Chondrocyte (in vitro differentiated cells): ENCODE measurements at places on chromosomes 16 and 17.
A peak's percentile ranks its signal among the peaks of the same experiment; 100 is the strongest.

- DNase-seq = no peak
- H3K4me1 ChIP-seq = no peaks in the 10 kb centered on the region
- no peaks in the 10 kb centered on the region for H3K27me3 ChIP-seq
- no peak overlapping the region for H3K4me3 ChIP-seq
- no peak overlapping the region for H3K27ac ChIP-seq
These were observed 407.5 kb upstream of the HSBP1 start for GRCh38 chr16:83400234-83400633.

DNA sequence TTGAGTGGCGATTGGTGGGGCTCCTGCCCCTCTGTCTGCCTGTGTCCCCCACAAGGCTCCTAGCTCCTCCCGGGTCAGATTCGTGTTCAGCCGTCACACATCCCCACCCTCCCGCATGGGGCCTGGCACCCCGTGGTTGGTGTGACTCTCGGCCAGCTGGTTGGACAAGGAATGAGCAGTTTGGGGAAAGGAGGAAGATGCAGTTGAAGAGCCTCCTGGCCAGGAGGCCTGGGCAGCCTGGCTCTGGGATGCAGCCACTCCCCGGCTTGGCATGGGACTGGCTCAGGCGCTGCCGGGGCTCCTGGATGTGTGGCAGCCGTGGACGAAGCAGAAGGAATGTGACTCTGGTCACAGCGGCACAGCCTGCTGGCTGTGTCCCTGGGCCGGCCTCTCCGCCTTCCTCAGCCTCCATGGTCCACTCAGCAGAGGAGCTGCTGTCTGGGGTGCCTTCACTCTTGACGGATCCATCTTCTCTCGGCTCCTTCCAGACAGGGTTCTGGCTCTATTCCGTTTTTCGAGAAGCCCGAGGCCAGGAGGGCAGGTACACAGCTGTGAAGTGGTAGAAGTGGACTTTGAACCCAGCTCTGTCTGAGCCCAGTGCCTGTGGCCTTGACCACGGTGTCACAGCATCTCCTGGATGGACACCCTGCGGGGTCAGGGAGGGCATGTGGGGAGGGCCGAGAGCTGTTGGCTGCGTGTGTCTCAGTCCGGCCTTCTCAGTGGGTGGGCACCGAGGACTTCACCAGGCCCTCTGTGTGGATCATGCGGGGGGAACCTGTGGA lies 2.1 kb downstream of the TRAF7 start:
- no peaks in the 10 kb centered on the region for H3K27me3 ChIP-seq
- no peak overlapping the region for H3K27ac ChIP-seq
- peak overlapping the region; percentile 19 for H3K4me3 ChIP-seq
- peaks cover 60% of the 10 kb centered on the region for H3K4me1 ChIP-seq
- DNase-seq = no peak
- H3K36me3 ChIP-seq = peaks cover 3% of the 10 kb centered on the region

DNA sequence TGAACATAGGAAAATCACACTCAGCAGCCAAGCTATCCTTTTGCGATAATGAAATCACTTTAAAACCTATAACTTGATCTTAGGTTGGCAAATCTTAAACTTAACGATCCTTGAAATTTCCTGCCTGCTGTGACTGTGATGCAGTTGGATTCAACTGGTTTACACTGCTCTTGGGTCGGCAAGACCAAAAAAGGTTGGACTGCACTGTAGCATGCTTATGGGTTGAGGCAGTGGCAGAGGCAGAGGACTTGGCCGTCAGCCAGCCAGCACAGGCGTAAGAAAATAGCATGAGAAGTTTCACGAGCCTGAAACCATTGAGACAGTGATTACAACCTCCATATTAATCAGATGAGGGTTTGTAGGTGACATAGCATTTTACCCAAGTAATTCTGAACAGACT lies 21.4 kb downstream of the WSB1 start:
- H3K4me1 ChIP-seq = peaks cover 30% of the 10 kb centered on the region
- H3K27me3 ChIP-seq = no peaks in the 10 kb centered on the region
- H3K4me3 ChIP-seq = no peak overlapping the region
- H3K27ac ChIP-seq = peak overlapping the region; percentile 65
- H3K36me3 ChIP-seq = peaks cover 39% of the 10 kb centered on the region

DNA sequence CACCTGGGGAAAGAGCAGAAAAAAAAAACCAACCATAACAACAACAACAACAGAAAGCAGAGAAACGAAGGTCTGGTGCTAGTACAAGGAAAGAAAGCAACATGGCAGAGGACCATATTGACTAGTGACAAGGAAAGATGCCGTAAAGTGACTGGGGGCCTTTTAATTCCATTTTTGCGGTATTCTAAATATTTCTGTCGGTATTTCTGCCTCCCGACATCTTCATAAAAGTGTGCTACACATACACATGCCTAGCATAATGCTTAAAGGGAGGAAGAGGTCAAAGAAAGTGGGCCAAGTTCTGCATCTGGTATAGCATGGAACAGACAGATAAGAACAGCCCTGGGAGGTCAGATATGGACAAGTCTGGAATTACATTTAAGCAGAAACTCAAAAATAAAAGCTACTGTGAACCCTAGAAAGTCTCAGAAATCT lies 19.5 kb upstream of the RNF43 start:
- H3K27me3 ChIP-seq = peaks cover 24% of the 10 kb centered on the region
- no peak overlapping the region for H3K27ac ChIP-seq
- H3K4me1 ChIP-seq = no peaks in the 10 kb centered on the region
- no peak for DNase-seq

GRCh38 chr16:28863929-28864793 lies 518 bp downstream of the SH2B1 start:
- no peaks in the 10 kb centered on the region for H3K27me3 ChIP-seq
- peaks cover 9% of the 10 kb centered on the region for H3K36me3 ChIP-seq
- peaks cover 30% of the 10 kb centered on the region for H3K4me1 ChIP-seq
- DNase-seq = no peak
- H3K4me3 ChIP-seq = peak overlapping the region; percentile 97

DNA sequence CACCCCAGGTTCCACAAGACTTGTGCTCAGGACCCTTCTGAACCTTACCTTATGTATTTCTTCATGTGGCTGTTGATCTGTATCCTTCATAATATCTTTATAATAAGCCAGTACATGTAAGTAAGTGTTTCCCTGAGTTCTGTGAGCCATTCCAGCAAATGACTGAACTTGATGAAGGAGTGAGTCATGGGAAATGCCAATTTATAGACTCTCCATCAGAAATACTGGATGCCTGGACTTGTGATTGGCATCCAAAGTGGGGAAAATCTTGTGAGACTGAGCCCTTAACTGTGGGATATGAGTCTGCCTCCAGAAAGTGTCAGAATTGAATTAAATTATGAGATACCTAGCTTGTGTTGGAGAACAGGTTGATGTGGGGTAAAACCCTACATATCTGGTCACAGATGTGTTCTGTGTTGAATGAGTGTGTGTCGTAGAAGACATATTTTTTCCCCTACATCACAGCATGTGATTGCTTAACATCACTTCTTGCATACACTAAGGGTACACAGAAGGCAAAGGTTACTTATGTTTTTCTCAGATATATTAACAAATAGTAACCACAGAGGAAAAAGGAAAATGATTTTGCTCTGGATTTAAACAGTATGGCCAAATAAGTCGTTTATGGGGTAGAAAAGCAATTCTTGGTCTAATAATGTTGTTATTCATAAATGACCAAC lies 70.2 kb upstream of the NETO2 start:
- peaks cover 13% of the 10 kb centered on the region for H3K36me3 ChIP-seq
- DNase-seq = no peak
- H3K27ac ChIP-seq = no peak overlapping the region
- no peaks in the 10 kb centered on the region for H3K4me1 ChIP-seq
- no peaks in the 10 kb centered on the region for H3K27me3 ChIP-seq

DNA sequence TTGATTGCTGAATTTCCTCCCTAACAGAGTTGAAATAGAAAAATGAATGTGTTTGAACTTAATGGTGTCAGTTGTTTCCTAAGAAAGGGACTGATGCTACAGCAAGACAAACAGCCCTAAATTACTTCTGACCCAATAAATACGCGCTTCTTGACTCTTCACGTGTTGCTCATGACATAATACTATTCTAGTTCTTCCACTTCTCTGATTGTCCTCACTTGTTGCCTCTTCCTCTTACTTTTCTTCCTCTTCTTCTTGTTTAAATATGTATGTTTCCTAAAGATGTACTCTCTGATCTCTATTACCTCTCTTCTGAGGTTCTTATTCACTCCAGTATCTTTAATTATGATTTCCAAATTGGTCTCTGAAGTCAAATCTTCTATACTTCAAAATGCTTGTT lies 32.4 kb downstream of the RNF43 start:
- H3K36me3 ChIP-seq = no peaks in the 10 kb centered on the region
- no peak overlapping the region for H3K27ac ChIP-seq
- peaks cover 5% of the 10 kb centered on the region for H3K4me1 ChIP-seq
- no peak overlapping the region for H3K4me3 ChIP-seq
- no peak for DNase-seq

DNA sequence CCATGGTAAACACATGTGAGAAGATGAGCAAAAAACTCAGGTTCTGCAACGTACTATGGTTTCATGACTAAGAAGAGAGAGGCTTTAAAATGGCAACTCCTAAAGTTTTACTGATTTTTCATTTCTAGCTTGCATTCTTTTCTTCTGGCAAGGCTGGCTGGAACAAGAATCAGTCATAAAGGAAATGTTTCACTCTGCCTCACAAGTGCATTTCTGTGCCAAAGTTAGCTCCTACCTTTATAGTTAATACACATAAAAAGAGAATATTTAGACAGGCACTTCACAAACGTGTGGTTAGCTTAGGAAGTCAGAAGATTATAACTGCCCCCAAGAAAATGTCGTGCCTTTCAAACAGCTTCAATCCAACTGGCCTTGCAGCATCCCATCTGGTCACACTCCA lies 417.1 kb upstream of the CDH11 start:
- H3K27me3 ChIP-seq = no peaks in the 10 kb centered on the region
- peaks cover 25% of the 10 kb centered on the region for H3K4me1 ChIP-seq
- DNase-seq = no peak
- H3K27ac ChIP-seq = no peak overlapping the region
- no peaks in the 10 kb centered on the region for H3K36me3 ChIP-seq

GRCh38 chr17:51971121-51971520 lies 187.4 kb downstream of the CA10 start:
- H3K4me1 ChIP-seq = no peaks in the 10 kb centered on the region
- H3K36me3 ChIP-seq = no peaks in the 10 kb centered on the region
- H3K27ac ChIP-seq = no peak overlapping the region
- DNase-seq = no peak
- H3K27me3 ChIP-seq = peaks cover 11% of the 10 kb centered on the region

DNA sequence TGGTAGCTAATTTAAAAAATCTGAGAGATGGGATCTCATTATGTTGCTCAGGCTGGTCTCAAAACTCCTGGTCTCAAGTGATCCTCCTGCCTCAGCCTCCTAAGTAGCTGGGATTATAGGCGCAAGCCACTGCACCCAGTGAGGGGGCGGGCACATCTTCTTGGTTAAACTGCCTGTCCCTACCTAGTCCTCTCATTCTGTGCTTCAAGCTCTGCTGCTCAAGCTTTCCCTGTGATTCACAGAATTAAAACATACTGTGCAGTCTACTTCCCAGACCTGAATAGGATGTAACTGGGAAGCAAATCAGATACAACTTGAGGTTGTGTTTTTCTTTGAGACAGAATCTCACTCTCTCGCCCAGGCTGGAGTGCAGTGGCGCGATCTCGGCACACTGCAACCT lies 2.3 kb downstream of the MRPL38 start:
- H3K27me3 ChIP-seq = no peaks in the 10 kb centered on the region
- peaks cover 13% of the 10 kb centered on the region for H3K4me1 ChIP-seq
- no peak overlapping the region for H3K4me3 ChIP-seq
- H3K27ac ChIP-seq = no peak overlapping the region
- DNase-seq = no peak

DNA sequence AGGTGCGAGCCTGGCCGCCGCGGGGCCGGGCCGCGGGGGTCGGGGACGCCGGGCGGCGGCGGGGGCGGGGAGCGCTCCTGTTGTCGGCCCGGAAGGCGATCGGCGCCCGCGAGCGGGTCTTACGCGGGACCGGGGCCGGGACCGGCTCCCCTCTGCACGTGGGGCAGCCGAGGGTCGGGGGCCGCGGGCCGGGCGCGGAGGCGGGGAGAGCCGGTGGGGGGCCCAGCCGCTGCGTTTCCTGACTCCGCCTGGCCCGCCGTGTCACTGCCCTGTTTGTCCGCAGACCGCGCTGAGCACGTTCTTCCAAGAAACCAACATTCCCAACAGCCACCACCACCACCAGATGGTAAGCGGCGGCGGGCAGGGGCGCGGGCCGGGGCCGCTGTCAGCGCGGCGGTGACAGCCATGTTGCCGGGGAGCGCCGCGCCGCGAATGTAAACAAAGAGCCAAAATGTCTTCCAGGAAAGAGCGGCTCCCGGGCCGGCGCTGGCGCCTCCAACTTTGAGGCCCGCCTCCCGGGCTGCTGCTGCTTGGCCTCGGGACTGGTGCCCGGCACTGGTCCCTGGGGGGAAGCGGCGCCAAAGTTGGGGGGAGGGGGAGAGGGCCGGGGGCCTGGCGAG lies 586 bp downstream of the UBALD2 start:
- peaks cover 29% of the 10 kb centered on the region for H3K4me1 ChIP-seq
- peak overlapping the region; percentile 75 for H3K4me3 ChIP-seq
- no peak for DNase-seq
- no peaks in the 10 kb centered on the region for H3K27me3 ChIP-seq

GRCh38 chr16:54930005-54930868 lies at the start of gene IRX5:
Gene IRX5 (plus strand): TSS chr16:54930865. CDS start chr16:54931199, 334 bp downstream.
- H3K4me3 ChIP-seq = peak within 1 kb of the TSS; percentile 87
- peaks cover 7% of the 10 kb centered on the region for H3K36me3 ChIP-seq
- peak; percentile 97 for DNase-seq
- peak within 1 kb of the TSS; percentile 99 for H3K27ac ChIP-seq
- H3K4me1 ChIP-seq = peaks cover 43% of the 10 kb centered on the region

GRCh38 chr16:52256310-52257078 lies 290.4 kb downstream of the TOX3 start:
- H3K27me3 ChIP-seq = no peaks in the 10 kb centered on the region

GRCh38 chr17:29620271-29620670 lies 2.4 kb downstream of the CORO6 start:
- no peaks in the 10 kb centered on the region for H3K36me3 ChIP-seq
- H3K27me3 ChIP-seq = peaks cover 2% of the 10 kb centered on the region
- peaks cover 51% of the 10 kb centered on the region for H3K4me1 ChIP-seq
- no peak for DNase-seq
- no peak overlapping the region for H3K4me3 ChIP-seq
- H3K27ac ChIP-seq = no peak overlapping the region

DNA sequence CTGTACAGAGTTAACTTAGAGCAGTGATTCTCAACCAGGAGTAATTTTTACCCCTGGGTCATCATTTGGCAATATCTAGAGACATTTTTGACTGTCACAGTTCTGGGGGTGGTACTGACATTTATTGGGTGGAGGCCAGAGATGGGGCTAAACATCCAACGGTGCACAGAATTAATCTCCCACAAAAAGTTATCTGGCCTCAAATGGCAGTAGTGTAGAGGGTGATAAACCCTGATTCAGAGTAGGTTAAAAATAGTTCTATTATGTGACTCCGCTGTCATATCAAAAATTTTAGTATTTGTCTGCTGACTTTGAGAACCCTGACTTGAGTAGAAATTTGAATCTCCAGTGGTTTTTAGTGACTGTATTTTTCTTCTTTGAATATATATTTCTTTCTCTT lies 19.1 kb downstream of the VPS35L start:
- peaks cover 30% of the 10 kb centered on the region for H3K36me3 ChIP-seq
- H3K4me1 ChIP-seq = no peaks in the 10 kb centered on the region
- no peak for DNase-seq
- H3K27ac ChIP-seq = no peak overlapping the region
- H3K4me3 ChIP-seq = no peak overlapping the region
- no peaks in the 10 kb centered on the region for H3K27me3 ChIP-seq
